Stimulated activated CD8-positive, alpha-beta memory T cell treated with anti-CD3 and anti-CD28 coated beads, Interleukin-2, amount 100 ng/mL, for 1 hour (primary cell): ENCODE measurements at places on chromosomes 5 and 9.

GRCh38 chr5:21058289-21058688 is 1070.3 kb upstream of the CDH18 start:
- DNase-seq = no peak

GRCh38 chr5:27171761-27172261 is 133.4 kb upstream of the CDH9 start:
- DNase-seq = no peak

- DNase-seq = no peak
Measured at GRCh38 chr5:761854-762710, 22.4 kb downstream of the ZDHHC11B start.

DNA sequence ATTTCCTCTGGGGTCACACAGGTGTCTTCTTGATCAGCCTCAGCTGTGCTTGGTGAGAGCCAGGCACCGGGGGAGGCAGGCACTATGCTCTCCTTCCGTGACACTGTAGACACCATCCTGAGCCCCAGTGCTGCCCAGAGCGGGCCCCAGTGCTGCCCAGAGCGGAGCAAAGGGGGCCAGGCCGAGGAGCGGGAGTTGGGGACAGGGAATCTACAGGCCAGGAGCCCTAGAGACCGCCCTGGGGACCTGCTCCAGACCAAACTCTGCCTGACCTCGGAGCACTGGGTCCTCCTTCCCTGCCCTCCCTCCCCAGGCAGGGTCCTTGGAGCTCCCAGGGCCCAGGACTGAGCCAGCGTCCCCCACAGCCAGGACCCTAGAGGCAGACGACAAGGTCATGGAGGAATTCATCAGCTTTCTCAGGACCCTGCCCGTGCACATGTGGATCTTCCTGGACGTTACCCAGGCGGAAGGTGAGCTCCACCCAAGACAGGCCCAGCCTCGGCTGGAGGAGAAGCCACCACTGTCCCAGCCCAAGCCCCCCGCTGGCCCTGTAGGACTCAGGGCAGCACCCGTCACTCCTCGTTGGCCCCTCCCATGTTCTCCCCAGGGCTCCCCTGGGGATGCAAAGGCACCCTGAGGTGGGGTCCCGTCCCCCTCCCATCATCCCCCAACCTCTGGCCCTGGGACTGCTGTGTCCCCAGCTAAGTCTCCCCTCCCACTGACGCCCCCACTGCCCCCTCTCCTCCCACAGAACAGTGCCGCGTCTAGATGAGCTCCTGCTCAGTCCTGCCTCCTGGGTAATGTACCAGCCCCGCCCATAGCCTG is 30.2 kb downstream of the PAEP start:
- no peak for DNase-seq

DNA sequence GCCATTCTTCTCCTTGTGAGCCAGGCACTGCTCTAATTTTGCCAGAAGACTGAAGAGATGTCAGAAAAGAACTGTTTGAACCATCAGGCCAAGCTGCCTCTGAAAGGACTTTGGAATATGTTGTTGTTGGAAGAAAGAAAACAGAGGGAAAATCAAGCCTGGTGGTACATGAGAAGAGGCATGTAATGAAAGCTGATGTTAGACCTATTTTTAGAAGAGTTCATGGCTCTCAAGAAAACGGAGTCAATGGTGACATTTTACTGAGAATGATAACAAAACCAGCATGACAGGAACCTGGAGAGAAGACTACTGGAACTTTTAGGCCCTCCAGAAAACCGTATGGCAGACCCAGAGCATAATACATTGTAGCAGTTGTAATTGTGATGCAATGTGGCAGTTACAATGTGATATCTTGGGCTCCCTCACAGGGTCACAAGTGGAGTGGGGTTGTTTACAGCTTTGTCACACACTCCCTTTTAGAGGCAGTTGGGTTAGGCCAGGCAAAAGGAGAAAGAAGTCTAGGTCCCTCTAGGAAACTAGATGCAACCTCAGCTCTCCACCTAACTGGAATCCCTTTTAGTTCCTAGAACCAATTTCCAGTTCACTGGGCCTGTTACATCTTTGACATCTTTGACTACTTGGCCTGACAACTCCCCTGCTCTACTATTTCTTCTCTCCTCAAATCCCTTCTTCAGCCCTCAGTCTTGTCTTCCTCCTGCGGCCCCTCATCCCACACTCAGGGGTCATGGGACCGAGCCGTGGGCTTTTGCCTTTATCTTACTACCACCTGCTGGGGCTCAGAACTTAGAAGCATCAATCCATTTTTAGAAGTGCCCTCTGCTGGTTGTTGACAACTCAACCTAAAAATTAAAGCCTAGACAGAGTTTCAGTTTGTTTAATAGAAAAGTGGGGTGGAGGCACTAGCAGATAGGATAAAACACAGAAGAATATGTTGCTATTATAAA is 61.2 kb upstream of the JAK2 start:
- no peak for DNase-seq

DNA sequence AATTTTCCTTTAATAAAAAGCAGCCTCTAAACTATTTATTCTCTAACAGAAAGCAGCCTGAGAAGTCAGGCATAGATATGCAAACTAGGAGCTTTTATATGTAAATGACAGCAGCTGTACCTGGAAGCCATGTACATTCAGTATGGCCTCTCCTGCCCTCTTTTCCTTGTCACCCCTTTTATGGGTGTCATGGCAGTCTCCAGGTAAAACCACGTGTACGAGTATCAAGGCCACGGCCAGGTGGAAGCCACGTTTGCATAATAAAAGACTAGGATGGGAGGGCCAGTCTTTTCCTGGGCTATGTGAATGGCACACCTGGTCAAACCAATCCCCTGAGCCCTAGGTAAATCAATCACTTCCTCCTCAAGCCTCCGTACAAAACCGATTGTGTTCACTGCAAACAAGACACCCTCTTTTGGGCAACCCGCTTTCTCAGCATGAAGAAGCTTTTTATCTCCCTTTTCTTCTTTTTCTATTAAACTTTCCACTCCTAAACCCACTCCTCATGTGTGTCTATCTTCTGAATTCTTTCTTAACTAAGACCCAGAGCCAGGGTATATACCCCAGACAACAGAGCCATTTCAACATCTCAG is 419.5 kb upstream of the CTNND2 start:
- DNase-seq = no peak

DNA sequence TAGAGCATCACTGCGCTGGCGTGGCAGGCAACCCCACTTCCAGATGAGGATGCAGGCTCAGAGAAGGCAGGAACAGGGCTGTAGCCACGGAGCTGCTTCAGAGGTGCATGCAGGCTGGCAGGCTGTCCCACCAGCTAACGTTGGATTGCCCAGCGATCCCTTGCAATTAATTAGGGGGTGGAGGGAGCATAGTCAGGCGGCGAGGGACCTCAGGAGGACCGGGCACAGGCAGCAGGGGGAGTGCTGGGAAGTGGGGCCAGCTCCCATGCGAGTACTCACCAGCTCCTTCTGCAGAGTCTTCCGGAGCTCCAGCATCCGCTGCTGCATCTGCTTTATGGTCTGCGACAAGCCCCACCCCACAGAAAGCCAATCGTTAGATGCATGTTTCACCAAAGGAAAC is 20.3 kb downstream of the ARPC5L start:
- no peak for DNase-seq

DNA sequence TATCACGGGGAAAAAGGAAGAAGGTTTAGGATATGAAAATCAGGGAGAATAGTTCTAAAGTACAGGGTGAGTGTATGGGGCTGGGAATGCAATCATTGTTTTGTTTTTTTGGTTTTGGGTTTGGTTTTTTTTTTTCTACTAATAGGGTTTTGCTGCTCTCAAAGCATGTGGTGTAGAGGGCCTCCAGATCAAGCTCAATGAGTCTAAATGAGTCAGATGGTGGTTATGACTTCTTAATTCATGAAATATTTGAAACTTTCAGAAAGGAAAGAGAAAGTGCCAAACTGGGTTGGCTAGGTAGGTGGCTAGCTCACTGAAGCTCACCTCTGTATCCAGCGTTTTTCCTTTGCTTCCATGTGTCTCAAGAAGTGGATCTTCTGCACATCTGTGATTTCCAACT is 10.7 kb downstream of the OR1L8 start:
- DNase-seq = no peak

DNA sequence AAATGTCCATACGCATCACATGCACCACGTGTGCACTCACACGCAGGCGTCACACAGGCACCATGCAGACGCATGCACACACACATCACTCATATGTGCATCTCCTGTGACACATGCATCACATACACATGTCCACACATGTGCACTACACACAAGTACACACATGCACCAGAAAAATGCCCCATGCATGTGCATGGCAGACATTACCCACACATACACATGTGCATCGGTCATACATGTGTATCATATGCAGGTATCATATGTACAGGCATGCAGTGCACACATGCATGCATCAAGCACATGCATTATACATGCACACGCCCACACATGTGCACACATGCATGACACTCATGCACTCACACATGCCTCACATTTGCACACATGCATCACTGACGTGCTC is 26.1 kb downstream of the ADAMTS2 start:
- no peak for DNase-seq

DNA sequence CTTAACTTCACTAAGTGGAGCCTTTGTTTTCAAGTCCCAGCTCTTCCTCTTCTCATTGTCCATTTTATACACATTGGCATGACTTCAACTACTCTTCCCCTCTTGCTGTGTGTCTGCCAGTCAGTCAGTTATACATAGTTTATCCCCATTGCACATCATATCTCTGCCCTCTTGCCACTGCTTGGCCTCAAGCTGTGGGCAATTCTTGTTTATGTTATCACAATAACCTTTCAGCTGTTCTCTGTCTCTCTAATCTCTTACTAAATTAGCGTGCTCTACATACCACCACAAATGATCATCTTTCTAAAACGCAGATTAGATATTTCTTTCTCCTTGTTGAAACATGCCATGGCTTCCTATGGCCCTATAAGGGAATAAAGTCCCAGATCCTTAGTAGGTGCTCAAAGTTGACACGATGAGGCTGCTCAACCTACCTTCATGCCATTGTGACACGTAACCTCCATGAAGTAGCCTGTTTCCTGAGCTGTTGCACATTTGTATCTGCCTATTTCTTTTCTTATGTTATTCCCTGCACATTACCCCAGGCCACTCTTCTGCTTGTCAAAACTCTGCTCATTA is 239.3 kb downstream of the GAS1 start:
- no peak for DNase-seq

- no peak for DNase-seq
Measured at GRCh38 chr5:42315214-42315613, 108.0 kb upstream of the GHR start.

GRCh38 chr9:89975630-89976029 is 370.8 kb downstream of the GADD45G start:
- DNase-seq = no peak

GRCh38 chr5:136123236-136123768 is 9.3 kb upstream of the SMAD5 start:
- DNase-seq = no peak

GRCh38 chr5:17257705-17258273 is 40.4 kb downstream of the BASP1 start:
- DNase-seq = no peak

DNA sequence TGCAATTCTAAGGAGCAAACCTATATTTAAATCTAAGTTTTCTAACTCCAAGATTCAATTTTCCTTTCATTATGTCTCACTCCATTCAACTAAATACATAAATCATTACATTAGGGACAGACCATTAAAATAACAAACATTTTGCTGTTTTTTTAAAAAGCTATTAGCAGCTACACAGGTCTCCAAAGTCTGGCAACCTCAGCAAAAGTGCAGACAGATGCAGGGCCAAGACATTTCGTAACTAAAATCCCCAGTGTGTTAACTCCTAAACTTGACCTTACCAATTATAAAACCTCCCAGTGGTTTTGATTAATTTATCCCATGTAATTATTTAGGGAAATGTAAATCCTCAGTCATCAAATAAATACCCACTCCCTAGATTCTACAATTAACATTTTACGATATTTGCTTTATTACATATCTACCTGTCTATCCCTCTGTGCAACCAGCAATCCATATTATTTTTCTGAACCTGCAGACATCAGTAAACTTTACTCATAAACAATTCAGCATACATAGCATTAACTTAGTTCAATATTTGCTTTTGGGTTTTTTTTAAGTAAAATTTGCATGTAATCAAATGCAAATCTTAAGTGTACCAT is 64.7 kb downstream of the RGS7BP start:
- no peak for DNase-seq

GRCh38 chr5:6454628-6455053 is 6.0 kb downstream of the UBE2QL1 start:
- no peak for DNase-seq

DNA sequence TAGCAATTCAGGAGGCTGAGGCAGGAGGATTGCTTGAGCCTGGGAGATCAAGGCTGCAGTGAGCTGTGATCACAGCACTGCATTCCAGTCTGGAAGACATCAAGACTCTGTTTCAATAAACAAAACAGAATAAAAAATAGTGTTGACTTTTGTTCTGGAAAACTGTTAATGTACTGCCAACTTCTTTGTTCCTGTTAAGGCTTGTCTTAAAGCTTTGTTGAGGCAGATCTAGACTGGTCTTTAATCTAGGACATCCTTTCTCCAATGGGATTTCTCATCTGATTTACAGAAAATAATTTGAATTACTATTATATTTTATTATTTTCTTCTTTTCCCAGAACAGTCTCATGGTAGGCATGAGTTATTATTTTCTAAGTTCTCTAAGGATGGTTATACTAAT is 26.0 kb downstream of the BDP1 start:
- no peak for DNase-seq

- no peak for DNase-seq
Measured at GRCh38 chr5:132335402-132335801, 34.1 kb upstream of the SLC22A5 start.

GRCh38 chr5:152608458-152608857 is 203.4 kb upstream of the NMUR2 start:
- no peak for DNase-seq

GRCh38 chr9:128093011-128093410 is 25.0 kb downstream of the SLC25A25 start:
- no peak for DNase-seq

DNA sequence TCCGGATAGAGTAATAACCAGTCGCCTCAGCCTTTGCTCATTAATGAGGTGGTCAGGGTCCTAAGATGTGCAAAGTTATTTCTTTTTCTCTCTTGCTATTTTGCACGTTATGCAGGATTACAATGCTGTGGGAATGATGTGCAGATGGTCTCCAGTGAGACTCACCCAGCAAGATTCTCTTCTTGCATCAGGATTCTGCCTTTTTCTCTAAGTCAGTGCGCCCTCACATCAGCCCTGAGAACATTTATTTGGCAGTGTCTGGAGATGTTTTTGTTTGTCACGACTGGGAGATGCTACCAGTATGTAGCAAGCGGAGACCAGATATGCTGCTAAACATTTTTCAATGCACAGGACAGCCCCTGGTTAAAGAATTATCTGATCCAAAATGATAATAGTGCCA is 280.3 kb upstream of the WWC1 start:
- no peak for DNase-seq

DNA sequence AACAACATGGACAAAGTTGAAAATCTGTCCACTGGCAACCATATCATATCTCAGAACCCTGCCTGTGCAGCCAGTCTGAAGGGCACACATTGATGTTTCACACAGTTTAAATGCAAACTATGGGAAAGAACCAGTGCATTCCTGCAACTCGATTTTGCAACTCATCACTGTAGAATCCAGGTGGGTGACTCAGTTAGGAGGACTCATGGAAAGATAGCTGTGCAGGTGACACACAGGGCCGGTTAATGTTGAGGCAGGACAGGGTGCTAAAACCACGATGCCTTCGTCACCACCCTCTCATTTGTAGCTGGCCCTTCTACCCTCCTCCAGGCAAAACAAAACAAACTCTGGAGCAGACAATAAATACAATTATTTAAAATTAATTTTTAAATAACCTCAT is 62.8 kb downstream of the TLE1 start:
- DNase-seq = no peak

GRCh38 chr9:5651246-5651645 is 22.3 kb downstream of the RIC1 start:
- DNase-seq = no peak
